Aorta (tissue), 5 donors: ENCODE measurements at places on chromosomes 3 and 15. TPM values are rescaled to one million over a fixed set of nuclear protein-coding genes. Genes with fewer than 3 reads are reported as not detected.

Gene TRIM42
- not detected for total RNA-seq

Gene TMC3
- total RNA-seq, result not detected

Gene LYZL4
- total RNA-seq, result not detected

Gene MYRIP
- total RNA-seq, result 10.3 TPM

Gene RAD51
- 0.42 TPM for total RNA-seq

Gene CAMP
- 0.90 TPM for total RNA-seq

Gene CLDN18
- not detected for total RNA-seq

Gene CTSH
- 41.0 TPM for total RNA-seq

Gene IMPG2
- total RNA-seq, result 0.63 TPM

Gene INSYN1
- total RNA-seq, result 12.7 TPM

Gene GRAMD1C
- 2.4 TPM for total RNA-seq

Gene FSD2
- total RNA-seq, result not detected

DNA sequence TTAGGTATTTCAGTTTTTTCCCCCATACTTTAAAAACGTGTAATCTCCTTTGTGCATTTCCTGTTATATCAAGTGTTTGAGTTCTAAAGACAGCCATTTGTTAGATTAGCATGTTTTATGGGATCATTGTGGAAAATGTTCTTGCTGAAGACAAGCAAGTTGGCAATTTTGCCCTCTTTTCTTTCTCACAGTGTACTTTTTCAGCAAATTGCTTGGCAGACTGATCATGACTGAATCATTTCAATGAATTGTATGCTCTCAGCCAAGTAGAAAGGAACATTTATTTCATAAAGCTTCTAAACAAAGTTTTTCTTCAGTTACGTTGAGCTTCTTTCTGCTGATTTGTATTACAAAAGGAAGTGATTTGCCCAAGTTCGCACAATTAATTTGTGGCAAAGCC is 51.6 kb downstream of the ATG7 start:
- H3K36me3 ChIP-seq, result peaks cover 5% of the 10 kb centered on the region
- H3K4me1 ChIP-seq, result peaks cover 3% of the 10 kb centered on the region
- no peak overlapping the region for H3K4me3 ChIP-seq
- H3K27ac ChIP-seq, result peak overlapping the region; percentile 30
- no peaks in the 10 kb centered on the region for H3K27me3 ChIP-seq

GRCh38 chr3:3586843-3587646 is 212.2 kb upstream of the LRRN1 start:
- no peak for DNase-seq
- H3K4me1 ChIP-seq, result no peaks in the 10 kb centered on the region
- no peaks in the 10 kb centered on the region for H3K36me3 ChIP-seq
- no peak overlapping the region for H3K27ac ChIP-seq

DNA sequence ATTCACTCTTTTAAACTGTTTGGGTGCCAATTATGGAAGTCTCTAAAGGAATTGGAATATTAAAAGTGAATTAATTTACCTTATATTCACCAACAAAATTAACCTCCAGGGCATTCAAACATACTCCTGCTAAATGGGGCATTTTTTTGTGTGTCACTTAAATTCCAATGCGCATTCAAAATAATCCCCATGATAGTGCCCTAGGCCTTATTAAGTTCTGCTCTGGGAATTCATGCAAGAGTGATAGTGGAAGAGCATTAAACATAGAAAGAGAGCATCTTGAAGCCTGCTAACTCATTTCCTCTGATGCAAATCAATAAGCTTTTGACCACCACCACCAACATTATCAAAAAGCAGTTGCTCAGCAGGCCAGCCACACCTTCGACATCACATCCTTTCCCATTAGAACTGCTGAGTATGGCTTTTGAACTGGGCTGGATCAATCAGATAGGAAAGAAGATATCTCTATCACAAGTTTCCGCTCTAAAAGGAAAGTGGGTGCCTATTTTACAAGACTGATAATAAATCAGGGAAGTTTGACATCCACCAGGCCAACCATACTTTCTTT is 156.7 kb downstream of the TMCO5A start:
- H3K27ac ChIP-seq, result no peak overlapping the region
- H3K4me3 ChIP-seq, result no peak overlapping the region
- H3K4me1 ChIP-seq, result no peaks in the 10 kb centered on the region
- no peaks in the 10 kb centered on the region for H3K27me3 ChIP-seq
- no peak for DNase-seq
- no peaks in the 10 kb centered on the region for H3K36me3 ChIP-seq

DNA sequence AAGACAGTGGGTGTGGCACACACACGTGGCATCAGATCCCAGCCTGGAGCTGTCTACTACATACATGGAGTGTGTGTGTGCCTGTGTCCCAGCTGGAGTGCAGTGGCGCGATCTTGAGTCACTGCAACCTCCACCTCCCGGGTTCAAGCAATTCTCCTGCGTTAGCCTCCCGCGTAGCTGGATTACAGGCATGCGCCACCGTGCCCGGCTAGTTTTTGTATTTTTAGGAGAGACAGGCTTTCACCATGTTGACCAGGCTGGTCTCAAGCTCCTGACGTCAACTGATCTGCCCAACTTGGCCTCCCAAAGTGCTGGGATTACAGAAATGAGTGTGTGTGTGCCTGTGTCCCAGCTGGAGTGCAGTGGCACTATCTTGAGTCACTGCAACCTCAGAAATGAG is 108.8 kb downstream of the IL12A start:
- no peaks in the 10 kb centered on the region for H3K4me1 ChIP-seq
- DNase-seq, result no peak
- no peaks in the 10 kb centered on the region for H3K36me3 ChIP-seq
- no peak overlapping the region for H3K4me3 ChIP-seq
- H3K27ac ChIP-seq, result no peak overlapping the region
- H3K27me3 ChIP-seq, result no peaks in the 10 kb centered on the region

- no peaks in the 10 kb centered on the region for H3K27me3 ChIP-seq
- H3K36me3 ChIP-seq, result peaks cover 15% of the 10 kb centered on the region
- no peak overlapping the region for H3K27ac ChIP-seq
- H3K4me3 ChIP-seq, result no peak overlapping the region
Observed at GRCh38 chr3:38125305-38126120, 11.4 kb downstream of the ACAA1 start.

- no peaks in the 10 kb centered on the region for H3K27me3 ChIP-seq
- H3K36me3 ChIP-seq, result no peaks in the 10 kb centered on the region
- no peaks in the 10 kb centered on the region for H3K4me1 ChIP-seq
- DNase-seq, result no peak
Observed at GRCh38 chr3:40278791-40279190, 30.7 kb upstream of the EIF1B start.

DNA sequence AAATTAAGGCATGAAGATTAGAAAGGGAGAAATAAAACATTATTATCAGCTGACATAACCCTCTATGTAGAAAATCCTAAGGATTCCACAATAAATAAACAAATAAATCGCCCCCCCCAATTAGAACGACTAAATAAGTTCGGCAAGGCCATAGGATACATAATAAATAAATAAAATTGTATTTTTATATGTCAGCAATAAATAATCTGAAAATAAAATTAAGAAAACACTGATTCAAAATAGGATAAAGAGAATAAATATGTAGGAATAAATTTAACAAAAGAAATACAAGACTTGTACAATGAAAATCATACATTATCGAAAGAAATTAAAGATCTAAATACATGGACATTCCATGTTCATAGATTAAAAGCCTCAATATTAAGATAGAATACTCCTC is 5.1 kb downstream of the TTC23 start:
- no peak overlapping the region for H3K27ac ChIP-seq
- no peak for DNase-seq
- no peak overlapping the region for H3K4me3 ChIP-seq
- H3K36me3 ChIP-seq, result no peaks in the 10 kb centered on the region
- H3K27me3 ChIP-seq, result no peaks in the 10 kb centered on the region

DNA sequence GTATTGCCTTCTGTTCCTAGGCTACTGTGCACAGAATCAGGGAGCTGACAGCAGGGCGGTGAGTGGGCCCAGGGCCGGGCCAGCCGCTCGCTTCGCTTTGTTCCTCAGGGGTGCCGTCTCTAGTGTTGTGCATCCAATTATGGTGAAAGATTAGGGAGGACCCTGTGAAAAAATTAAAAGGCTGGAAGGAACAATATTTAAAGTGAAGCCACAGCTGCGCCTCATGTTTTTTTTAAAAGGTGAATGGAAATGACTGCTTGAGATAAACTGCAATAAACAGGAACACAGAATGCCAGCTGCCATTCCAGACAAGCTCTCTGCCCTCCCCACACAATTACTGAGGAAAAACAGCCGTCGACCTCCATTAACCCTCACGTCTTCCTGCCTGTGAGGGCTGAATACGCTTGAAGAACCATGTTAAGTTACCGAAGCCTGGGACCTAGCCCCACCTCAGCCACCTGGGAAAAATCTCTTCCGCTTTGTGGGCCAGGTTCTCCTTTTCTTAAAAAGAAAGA is 132.0 kb upstream of the IL12A start:
- H3K36me3 ChIP-seq, result no peaks in the 10 kb centered on the region
- no peaks in the 10 kb centered on the region for H3K27me3 ChIP-seq
- no peak for DNase-seq
- H3K4me3 ChIP-seq, result no peak overlapping the region

- H3K27ac ChIP-seq, result no peak overlapping the region
- H3K4me3 ChIP-seq, result no peak overlapping the region
- H3K4me1 ChIP-seq, result no peaks in the 10 kb centered on the region
- H3K27me3 ChIP-seq, result no peaks in the 10 kb centered on the region
- H3K36me3 ChIP-seq, result no peaks in the 10 kb centered on the region
- DNase-seq, result no peak
Observed at GRCh38 chr15:96170979-96171739, 159.3 kb upstream of the NR2F2 start.

- H3K36me3 ChIP-seq, result no peaks in the 10 kb centered on the region
- no peak overlapping the region for H3K27ac ChIP-seq
- H3K4me1 ChIP-seq, result no peaks in the 10 kb centered on the region
- DNase-seq, result no peak
- H3K4me3 ChIP-seq, result no peak overlapping the region
Observed at GRCh38 chr3:145190138-145190537, 970.8 kb downstream of the PLOD2 start.

DNA sequence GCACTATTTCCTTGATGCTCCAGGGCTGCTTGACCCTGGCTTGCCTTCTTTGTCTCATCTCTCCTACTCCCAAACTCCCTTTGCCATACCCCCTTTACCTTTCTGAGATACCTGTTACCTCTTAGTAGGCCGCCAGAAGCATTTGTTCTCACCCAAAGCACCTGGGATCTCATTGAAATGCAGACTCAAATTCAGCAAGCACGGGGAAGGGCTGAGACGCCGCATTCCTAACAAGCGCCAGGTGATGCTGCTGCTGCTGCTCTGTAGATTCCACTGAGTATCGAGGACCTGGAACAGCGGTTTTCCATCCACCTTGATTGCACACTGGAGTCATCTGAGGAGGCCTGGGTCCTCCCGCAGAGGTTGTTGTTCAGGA is 91.8 kb downstream of the TMEM266 start:
- no peak overlapping the region for H3K4me3 ChIP-seq
- H3K36me3 ChIP-seq, result no peaks in the 10 kb centered on the region

GRCh38 chr3:154367221-154367620 is 42.9 kb upstream of the DHX36 start:
- no peaks in the 10 kb centered on the region for H3K36me3 ChIP-seq
- H3K4me3 ChIP-seq, result no peak overlapping the region
- no peak overlapping the region for H3K27ac ChIP-seq
- no peak for DNase-seq
- no peaks in the 10 kb centered on the region for H3K4me1 ChIP-seq
- no peaks in the 10 kb centered on the region for H3K27me3 ChIP-seq

GRCh38 chr3:36761779-36762178 is 2.6 kb downstream of the DCLK3 start:
- H3K4me1 ChIP-seq, result no peaks in the 10 kb centered on the region
- no peak overlapping the region for H3K4me3 ChIP-seq
- H3K27ac ChIP-seq, result no peak overlapping the region
- no peaks in the 10 kb centered on the region for H3K27me3 ChIP-seq
- no peak for DNase-seq

GRCh38 chr3:194447161-194447560 is 39.6 kb downstream of the ATP13A3 start:
- no peak overlapping the region for H3K4me3 ChIP-seq
- H3K27ac ChIP-seq, result no peak overlapping the region
- peaks cover 7% of the 10 kb centered on the region for H3K36me3 ChIP-seq
- H3K27me3 ChIP-seq, result no peaks in the 10 kb centered on the region
- DNase-seq, result no peak

DNA sequence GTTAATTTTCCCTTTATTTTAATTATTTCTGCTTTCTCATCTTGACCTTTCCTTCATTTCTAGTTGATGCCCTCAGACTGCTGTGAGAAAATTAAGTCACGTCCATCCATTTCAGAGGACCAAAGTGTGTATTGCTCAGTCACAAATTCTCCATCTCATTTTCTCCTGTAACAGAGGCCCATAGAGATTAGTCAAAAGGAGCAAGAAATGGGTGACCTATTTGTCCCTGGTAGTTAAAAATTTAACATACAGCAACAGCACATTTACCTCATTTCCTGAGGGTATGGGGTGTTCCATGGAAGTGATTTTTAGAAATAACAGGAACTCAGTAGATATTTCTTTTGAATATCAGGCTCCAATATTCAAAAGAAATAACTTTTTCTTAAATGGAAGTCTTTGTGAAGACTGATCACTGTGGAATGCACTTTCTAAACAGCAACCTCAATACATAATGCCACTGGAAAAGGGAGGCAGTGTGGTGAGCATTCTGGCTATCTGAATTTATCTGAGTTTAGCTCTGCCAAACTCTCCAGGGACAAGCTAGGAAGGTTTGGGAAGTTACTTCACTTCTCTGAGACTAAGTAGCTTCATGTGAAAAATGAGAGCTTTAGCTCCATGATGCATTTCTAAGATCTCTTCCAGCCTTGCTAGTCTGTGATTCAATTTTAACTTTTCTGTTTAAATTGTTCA is 808.2 kb downstream of the SQOR start:
- H3K4me3 ChIP-seq, result no peak overlapping the region
- no peaks in the 10 kb centered on the region for H3K4me1 ChIP-seq
- H3K27ac ChIP-seq, result no peak overlapping the region
- no peaks in the 10 kb centered on the region for H3K36me3 ChIP-seq
- H3K27me3 ChIP-seq, result no peaks in the 10 kb centered on the region

DNA sequence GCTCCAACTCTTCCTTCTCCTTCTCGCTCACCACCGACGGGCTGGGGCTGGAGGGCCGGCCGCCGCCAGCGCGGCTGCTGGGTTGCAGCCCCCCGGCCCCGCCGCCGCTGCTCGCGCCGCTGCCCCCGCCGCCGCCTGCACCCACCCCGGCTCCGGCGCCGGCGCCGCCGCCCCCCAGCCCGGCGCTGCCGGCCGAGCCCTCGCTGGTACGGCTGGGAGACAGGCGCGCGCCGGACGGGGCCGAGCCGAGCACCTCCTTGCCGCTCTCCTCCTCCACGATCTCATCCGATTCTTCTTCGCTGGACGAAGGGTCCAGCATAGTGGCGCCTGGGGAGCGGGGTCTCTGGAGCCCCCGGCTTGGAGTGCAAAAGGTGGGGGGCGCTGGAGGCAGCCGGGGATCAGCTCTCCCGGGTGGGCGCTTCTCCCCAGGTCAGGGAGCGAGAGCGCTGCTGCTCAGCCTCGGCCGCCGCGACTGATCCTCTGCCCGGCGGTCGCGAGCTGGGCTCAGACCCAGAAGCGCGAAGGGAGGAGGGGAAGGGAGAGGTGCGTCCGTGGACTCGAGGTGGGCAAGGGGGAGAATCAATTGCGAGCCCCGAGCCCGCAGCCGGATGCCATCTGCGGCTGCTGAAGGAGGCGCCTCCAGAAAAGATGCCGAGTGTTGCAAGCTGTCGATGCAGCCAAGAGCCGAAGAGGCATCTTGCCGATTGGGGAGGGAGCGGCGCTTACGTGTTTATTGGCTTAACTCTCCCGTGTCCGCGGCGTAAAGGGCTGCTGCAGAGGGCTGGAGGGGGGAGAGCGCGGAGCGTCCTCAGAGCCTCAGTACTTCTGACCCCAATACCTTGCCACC is at the start of gene CADPS:
Gene CADPS, minus strand, starts transcription at position 706 of the 847 bp plus-strand sequence. Its CDS starts 387 bp downstream, at position 319.
- H3K4me3 ChIP-seq, result no peak within 1 kb of the TSS
- no peaks in the 10 kb centered on the region for H3K4me1 ChIP-seq
- no peak for DNase-seq
- H3K27ac ChIP-seq, result no peak within 1 kb of the TSS
- no peaks in the 10 kb centered on the region for H3K36me3 ChIP-seq
- no peaks in the 10 kb centered on the region for H3K27me3 ChIP-seq
